Stimulated activated CD8-positive, alpha-beta memory T cell treated with anti-CD3 and anti-CD28 coated beads, Interleukin-7, amount 100 ng/mL, for 4 hours (primary cell): ENCODE measurements at places on chromosomes 11 and 22.

- DNase-seq, result no peak
Measured at GRCh38 chr11:94740083-94741021, 27.8 kb upstream of the AMOTL1 start.

DNA sequence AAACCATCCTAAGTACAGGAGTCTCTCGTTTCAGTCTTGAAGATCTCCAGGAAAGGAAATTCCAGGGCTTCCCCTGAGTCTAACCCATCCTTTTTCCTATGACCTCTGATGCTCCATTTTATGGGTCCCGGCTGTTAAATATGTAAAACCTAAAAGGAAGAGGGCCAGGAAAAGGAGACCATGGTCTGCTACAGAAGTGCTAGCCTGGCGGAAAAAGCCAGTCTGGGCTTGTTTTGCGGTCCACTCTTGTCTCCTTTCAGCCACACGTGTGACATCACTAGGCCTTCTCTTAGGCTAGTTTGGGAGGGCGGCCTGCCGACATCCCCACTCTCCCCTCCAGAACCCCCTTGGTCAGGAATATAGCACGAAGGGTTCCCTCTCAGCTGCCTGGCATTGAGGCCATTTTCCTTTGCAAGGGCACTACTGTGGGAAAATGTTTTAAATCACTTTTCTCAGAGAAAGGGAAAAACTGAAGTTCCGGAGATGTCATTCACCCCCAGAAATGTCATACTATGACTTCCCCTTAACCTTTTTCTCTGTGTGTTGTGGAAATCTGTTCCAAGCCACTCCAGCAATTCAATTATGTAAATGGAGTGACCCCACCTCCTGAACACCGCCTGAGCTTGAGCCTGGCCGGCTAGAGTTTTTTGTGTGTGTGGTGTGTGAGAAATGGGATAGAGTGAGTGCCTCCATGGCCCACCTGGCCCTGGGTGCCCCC, 86.9 kb downstream of the UBASH3B start:
- DNase-seq, result no peak

- DNase-seq, result no peak
Measured at GRCh38 chr11:34941688-34942087, 25.3 kb downstream of the PDHX start.

DNA sequence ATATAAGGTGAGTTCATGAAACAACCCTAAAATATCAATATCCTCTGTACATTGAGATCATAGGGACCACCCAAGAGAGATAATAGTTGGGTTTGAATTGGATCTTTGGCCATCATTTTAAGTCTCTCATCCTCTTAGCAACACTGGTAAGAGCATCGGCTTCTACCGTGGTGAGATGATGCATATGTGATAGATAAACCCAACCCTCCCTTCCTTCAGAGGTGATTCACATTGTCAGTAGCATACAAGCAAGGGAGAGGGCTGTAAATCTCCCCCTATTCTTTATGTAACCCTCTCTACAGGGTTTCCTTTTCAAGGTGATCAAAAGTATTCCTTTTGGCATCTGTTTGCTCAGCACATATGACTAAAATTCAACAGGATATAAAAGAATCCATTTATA, 102.4 kb upstream of the MTMR2 start:
- no peak for DNase-seq

GRCh38 chr11:34267417-34267816, 90.4 kb downstream of the ABTB2 start:
- DNase-seq, result no peak

DNA sequence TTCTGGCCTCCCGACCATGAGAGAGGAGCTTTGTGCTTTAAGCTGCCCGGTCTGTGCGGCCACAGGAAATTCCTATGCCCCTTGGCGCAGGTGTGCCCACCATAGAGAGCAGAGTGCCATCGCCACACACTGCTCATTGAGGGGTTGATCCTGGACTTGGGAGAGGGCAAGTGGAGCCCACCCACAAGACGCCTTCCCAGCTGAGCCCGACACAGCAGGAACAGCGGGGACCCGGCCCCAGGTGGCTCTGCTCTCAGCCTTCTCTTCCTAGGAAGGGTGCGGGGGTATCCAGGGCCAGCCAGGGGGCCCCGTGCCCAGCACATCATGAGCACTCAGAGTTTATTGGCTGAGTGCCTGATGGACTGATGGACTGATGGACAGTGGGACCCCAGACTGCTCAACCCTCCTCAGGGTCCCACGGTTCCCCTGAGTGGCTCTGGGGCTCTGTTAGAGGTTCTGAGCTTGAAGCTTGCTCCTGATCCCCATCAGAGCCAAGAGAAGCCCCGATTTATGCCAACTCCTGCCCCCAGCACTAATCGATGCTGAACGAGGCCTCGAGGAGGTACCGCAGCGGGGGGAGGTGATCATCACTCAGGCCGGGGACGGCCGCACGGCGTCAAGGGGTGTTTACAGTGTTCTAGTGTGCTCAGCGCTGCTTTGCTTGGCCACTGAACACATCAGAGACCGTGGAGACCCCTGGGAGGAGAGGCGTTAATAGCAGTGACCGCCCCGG, 13.5 kb upstream of the MRGPRD start:
- no peak for DNase-seq

DNA sequence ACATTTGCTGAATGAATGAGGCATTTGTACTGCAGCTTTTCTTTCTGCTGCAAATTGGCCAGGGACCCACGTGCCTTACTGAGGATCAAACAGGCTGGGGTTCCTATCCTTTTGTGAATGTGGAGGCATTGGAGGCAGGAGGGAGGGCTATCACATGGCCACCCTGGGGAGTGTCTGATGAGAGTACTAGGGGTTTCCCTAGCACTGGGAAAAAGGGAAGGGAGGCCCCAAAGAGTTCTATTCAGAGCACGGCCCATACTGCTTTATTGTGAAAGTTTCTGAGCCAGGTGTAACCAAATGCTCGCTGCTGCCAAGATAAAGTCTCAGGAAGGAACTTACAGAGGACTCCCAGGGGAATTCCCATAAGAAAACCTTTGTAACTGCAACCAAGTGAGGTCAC, 78.4 kb upstream of the ANO1 start:
- DNase-seq, result no peak

DNA sequence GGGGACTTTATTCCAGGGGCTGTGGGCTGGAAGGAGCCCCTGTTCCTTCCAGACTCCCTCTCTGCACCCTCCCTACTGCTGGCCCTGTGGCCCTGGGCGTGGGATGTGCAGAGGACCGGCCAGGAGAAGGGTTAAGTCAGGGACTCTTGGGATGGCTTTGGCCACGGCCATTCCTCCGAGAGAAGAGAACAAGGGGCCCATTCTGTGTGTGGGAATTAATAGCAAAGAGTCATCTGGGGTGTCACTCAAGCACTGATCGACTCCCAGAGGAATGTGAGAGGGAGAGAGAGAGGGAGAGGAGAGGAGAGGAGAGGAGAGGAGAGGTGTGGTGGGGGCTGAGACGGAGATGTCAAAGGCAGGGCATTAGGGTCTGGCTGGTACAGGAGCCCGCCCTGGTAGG, 14.2 kb upstream of the SOX10 start:
- DNase-seq, result no peak

- DNase-seq, result no peak
Measured at GRCh38 chr11:18235394-18236334, 938 bp downstream of the SAA4 start.

DNA sequence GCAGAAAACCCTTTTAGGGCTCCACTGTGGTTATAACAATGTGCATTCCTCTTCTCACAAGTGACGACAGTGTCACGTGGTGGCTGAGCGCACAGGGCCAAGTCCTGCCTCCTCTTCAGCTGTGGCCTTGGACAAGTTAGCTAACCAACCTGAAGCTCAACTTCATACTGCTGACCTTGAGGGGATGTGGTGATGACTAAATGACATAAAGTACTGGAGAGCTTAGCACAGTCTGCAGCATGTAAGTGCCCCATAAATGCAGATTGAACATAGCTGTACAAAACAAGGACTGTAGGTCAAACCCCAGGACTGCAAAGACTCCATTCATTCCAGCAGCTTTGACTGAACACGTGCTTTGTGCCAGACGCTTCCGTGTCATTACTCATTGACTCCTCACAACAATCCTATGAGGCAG, 20.1 kb upstream of the MRGPRX2 start:
- DNase-seq, result no peak

GRCh38 chr11:12174128-12174476, 63.7 kb downstream of the MICAL2 start:
- DNase-seq, result no peak

DNA sequence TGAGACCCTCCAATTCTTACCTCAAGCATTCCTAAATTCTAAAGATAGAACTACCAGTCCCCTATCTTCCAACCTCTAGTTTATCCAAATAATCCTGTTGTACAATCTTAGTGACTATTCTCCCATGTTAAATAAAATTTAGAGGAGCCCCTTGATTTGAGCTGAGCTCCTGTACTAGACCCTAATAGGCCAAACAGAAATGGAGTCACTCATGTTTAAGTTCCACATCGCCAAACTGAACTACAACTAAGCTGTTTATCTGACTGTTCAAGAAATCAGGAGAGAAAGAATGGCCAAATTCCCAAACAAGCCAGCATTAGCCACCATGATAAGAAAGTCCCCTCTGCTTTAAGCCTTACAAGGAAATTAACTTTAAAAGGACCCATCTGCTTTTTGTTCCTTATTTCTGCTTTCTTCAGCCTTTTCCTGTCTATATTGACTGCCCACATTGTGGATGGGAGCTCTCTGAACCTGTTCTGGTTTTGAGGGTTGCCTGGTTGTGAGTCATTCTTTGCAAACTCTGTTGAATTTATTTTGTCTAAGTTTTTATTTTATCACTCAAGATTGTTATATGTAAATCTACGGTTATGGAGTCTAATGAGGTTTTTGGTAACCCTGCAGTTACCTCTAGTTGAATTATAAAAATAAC, 90.4 kb downstream of the TTC28 start:
- DNase-seq, result no peak

DNA sequence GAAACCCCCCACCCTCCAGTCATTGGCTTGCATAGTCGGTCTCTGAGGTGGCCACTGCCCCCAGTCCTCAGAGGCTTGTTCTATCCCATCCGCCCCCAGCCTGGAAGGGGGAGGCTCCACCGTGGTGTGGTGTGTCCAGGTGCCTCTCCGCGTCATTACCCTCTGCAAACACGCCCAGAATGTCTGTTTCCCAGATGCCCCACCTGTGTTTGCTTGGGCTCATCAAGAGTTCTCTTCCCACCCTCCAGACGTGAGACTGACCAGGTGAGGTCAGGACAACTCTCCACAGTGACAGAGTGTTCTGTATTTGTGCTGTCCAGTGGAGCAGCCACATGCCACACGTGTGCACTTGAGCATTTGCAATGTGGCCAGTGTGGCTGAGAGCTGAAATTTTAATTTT, 24.9 kb downstream of the LRRC10B start:
- DNase-seq, result no peak

DNA sequence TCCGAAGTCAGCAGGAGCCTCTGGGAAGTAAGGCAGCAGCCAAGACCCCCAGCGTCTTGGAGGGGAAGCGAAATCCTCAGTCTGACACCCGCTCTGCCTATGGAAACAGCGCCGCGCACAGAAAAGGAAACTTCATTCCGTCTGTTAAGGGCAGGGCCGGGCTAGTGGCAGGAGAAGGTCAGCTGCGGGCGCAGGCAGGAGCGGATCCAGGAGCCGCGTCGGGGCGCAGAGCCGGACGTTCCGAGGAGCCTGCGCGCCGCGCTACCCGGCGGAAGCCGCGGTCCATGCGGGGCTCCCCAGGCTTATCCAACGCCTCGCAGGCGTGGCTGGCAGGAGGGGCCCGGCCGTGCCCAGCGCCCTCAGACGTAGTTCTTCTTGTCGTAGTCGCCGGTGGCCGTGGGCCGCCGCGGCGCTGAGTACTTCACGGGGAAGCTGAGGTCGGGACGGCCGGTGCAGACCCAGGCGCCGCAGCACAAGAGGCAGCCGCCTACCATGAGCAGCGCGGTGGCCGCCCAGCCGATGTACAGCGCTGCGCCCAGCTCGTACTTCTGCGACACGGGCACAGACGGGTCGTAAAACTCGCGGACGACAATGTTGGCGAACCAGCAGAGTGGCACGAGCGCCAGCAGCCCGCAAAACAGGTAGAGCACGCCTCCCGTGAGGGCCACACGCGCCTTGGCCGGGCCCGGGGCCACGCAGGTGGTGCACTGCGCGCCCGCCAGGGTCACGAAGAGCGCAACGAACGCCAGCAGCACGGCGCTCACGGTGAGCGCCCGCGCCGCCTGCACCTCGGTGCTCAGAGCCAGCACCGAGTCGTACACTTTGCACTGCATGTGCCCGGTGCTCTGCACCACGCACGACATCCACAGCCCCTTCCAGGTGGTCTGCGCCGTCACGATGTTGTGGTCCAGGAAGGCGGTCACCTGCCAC, 705 bp downstream of the CLDN5 start:
- no peak for DNase-seq

GRCh38 chr22:20644071-20644642, 129.8 kb upstream of the SERPIND1 start:
- DNase-seq, result no peak

GRCh38 chr11:75194147-75194546, 43.2 kb downstream of the SLCO2B1 start:
- no peak for DNase-seq

DNA sequence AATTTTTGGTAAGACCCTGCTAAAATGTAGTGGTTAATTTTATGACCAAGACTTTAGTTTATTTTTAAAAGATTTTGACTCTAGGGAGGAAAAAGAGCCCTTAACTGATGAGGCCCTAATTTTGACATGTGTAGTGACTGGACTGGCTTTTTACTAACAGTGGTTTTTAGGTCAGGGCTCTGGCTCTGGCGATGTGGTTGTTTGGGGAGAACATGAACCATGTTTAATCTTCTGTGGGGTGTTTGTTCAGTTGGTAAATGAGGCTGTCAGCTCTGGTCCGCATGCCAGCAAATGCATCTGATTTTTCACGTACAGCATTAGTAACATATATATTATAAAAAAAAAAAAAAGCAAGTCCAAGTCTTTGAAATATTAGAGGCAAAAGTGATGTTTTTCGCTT, 104.3 kb downstream of the EXT2 start:
- no peak for DNase-seq

DNA sequence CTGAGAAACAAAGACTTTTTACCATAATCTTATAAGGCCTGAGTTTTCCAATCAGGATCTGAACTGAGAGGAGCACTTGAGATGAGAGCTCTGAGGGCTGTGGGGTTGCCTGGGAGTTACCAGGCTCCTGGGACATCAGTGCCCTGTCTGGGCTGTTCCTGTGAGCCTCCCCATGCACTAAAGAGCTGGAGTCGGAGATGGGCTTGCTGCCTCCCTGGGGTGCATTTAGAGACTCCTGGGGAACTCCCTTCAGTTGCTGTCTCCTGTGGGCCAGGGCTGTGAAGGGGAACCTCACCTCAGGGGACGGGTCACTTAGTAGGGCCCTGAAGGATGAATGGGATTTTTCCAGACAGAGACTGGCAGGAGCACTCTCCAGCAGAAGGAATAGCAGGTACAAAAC, 33.3 kb downstream of the KCNC1 start:
- DNase-seq, result no peak
